Activated gamma-delta T cell treated with anti-CD3 and anti-CD28 coated beads, Interleukin-2, amount 50 U/mL, for 16 hours (primary cell): ENCODE measurements at places on chromosomes 13 and 19.

DNA sequence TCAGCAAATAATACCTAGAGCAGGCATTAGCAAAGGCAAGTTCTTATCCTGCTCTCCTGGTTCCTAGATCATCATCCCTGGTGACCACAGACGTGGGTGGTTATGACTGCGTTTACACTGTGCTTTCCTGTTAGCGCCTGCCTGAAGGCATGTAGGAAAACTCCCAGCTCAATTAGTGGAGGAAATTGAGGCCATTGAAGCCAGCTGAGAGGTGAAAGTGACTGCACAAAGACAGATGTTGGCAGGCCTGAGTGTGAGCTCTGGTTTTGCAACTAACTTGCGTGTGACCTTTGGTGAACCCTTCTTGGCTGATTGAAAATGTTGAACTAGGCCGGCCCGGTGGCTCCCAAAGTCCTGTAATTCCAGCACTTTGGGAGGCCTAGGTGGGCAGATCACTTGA is 17.5 kb upstream of the NWD1 start:
- no peak for DNase-seq

GRCh38 chr19:31317570-31317969 is 31.7 kb downstream of the TSHZ3 start:
- DNase-seq, result no peak

DNA sequence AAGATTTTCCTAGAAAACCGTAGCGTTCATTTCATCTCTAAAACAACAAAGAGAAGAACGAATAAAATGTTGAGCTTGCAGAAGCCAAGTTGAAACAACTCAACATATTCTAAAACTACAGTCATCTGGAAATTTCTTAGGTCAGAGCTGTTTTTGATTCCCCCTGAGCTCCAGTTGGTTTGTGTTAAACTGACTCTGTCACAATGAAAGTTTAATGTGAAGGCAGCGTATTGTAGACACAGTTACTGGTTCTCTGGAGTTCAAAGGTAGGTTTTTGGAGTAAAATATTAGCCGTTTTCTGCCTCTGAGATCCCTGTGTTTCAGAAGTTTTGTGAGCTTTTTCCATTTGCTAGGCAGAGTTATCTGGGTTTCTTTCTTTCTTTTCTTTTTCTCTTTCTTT is 2.2 kb downstream of the ARHGEF7 start:
- DNase-seq, result no peak

DNA sequence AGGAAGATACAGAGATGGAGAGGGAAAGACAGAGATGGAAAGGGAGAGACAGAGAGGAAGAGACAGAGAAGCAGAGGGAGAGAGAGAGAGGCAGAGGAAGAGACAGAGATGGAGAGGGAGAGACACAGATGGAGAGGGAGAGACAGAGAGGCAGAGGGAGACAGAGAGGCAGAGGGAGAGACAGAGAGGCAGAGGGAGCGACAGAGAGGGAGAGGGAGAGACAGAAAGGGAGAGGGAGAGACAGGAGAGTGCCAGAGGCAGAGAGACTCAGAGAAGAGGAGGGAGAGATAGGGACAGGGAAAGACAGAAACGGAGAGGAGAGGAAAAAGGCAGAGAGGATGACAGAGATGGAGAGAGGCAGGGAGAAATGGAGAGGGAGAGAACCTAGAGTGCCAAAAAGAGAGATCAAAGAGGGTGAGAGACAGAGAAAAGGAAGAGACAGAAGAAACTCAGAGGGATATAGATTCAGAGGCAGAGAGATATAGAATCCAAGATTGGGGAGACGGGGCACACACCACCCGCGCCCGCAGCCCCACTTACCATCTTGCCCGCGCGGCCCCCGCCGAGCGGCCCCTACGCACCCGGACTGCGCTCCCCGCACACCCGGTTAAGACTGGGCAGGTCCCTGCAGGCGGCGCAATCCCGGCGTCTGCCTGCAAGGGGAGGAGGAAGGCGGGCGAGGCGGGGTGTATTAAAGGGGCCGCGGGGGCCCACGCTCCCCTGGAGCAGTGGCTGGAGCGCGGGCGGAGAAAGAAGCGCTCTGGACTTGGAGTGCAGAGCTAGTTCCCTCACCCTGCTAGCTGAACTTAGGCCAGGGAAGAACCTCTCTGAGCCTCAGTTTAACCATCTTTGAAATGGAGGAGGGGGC is 10.7 kb downstream of the TM6SF2 start:
- no peak for DNase-seq

DNA sequence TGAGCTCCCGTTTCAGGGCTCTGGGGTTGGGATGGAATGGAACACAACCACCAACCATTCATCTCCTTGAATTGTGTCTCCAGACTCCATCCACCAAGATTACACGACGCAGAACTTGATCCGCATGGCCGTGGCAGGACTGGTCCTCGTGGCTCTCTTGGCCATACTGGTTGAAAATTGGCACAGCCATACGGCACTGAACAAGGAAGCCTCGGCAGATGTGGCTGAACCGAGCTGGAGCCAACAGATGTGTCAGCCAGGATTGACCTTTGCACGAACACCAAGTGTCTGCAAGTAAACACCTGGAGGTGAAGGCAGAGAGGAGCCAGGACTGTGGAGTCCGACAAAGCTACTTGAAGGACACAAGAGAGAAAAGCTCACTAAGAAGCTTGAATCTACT is 15.5 kb downstream of the FCAR start:
- DNase-seq, result no peak

DNA sequence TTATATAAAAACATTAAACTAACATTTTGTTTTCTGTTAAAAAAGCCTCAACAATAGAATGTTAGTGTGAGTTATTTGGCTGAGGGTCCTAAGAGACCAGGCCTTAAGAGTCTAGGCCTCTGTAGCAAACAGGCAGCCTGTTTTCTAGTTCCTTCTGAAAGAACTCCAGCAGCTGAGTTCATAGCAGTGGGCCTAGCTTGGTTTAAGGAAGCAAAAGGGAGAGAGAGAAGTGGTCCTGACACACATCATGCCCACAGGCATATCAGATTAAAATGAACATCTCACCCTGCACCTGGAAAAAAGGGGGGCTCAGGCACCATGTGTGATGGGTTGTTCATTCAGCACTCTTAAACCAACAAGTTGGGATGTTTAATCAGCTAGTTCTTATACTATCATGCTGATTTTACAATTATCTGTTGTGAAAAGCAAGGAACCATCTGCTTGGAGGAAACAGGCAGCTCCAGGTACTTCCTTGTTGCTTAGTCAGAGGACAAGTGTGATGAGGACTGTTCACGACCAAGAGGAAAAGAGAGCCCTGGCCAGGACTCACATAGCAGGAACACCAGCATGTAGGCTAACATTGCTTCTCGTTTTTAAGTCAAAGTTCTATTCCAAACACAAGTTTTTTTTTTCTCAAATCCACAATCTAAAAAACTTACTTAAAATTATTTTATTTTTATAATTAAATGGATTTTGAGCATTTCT is 81.3 kb upstream of the FRY start:
- no peak for DNase-seq

- no peak for DNase-seq
Observed at GRCh38 chr13:65940720-65941119, 1289.4 kb downstream of the PCDH9 start.

- DNase-seq, result no peak
Observed at GRCh38 chr19:48509467-48510194, 2.0 kb downstream of the LMTK3 start.

- no peak for DNase-seq
Observed at GRCh38 chr13:90416519-90416918, 931.0 kb upstream of the MIR17HG start.

DNA sequence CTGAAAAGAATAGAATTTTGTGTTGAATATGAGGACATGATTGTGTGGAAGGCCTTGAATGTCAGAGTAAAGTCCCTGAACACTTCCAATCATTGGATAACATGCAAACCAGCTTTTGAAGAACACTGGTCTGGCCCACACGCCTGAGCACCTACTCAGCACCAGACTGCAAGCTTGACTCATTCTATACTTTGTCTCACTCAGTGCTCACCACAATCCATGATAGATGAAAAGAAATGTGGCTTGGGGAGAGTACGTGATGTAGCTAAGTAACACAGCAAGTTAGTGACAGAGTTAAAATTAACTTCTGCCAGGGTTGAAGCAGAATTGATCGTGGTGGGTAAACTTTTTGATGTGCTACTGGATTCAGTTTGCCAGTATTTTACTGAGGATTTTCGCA is 12.0 kb downstream of the DLEU7 start:
- no peak for DNase-seq

DNA sequence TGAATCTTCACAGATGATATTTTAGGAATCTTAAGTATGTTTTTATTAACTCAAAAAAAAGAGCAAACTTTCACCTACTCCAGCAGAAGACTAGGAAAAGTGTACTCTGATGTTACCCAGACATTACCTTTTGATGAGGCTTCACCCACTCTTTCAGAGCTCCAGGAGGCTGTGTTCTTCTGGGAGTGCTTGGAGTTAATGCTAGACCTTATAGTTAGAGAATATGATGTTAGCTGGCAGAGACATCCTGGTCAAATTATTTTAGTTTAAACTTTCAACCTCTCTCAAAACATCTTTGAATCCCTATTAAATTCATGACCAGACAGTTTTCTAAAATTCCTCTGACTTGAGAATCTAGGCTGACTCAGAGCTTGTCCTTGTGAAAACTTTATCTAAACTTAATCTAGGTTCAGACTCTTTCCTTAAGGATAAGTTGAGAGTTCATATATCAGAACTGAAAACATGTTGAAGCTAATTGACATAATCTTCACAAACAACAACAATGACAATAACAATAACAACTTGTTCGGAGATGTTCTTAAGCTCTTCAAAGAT is 82.8 kb downstream of the ITGBL1 start:
- no peak for DNase-seq
